CD8-positive, alpha-beta memory T cell (primary cell): ENCODE measurements at places on chromosomes 6 and 20.

- no peak for DNase-seq
Observed at GRCh38 chr6:168393126-168393870, 47.7 kb upstream of the SMOC2 start.

GRCh38 chr6:108598305-108598863 is 37.7 kb downstream of the FOXO3 start:
- DNase-seq: no peak

- DNase-seq: no peak
Observed at GRCh38 chr6:13455552-13455966, 31.8 kb downstream of the GFOD1 start.

- no peak for DNase-seq
Observed at GRCh38 chr20:54431156-54431944, 44.0 kb upstream of the DOK5 start.

GRCh38 chr6:128511506-128511905 is 8.9 kb downstream of the PTPRK start:
- DNase-seq: no peak

- no peak for DNase-seq
Observed at GRCh38 chr20:22791877-22792525, 207.6 kb upstream of the FOXA2 start.

- DNase-seq: no peak
Observed at GRCh38 chr6:146790561-146791091, 191.9 kb downstream of the ADGB start.

- DNase-seq: no peak
Observed at GRCh38 chr20:31998246-31998645, 12.0 kb upstream of the CCM2L start.

DNA sequence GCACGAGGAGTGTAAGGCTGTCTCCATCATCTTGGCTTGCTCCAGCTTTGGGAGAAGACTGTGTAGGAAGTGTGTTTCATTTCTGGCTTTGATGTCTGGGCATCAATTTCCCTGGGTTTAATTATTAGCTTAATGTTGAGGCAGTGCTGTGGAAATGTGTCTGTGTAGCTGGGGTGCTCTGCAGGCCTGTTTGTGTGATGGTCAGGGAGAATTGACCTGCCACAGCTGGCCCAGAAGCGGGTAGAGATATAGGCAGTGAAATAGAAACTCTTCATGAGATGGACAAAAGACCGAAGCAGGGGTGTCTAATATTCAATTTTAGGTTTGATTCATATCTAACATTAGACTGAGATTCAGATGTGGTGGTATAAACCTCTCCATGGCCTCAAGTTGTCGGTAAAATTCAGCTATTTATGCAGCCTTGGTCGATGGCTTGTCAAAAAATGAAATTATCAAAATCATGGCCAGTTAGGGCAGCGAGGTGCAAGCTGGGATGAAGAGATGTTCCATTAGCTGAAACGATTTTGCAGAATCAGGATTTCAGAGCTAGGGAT is 95.3 kb upstream of the SNX9 start:
- DNase-seq: no peak

- DNase-seq: no peak
Observed at GRCh38 chr6:37168163-37168758, 1.7 kb upstream of the PIM1 start.
